ENCODE measurements at places on chromosomes 2 and 18. TPM values are rescaled to one million over a fixed set of nuclear protein-coding genes. Genes with fewer than 3 reads are reported as not detected.

DNA sequence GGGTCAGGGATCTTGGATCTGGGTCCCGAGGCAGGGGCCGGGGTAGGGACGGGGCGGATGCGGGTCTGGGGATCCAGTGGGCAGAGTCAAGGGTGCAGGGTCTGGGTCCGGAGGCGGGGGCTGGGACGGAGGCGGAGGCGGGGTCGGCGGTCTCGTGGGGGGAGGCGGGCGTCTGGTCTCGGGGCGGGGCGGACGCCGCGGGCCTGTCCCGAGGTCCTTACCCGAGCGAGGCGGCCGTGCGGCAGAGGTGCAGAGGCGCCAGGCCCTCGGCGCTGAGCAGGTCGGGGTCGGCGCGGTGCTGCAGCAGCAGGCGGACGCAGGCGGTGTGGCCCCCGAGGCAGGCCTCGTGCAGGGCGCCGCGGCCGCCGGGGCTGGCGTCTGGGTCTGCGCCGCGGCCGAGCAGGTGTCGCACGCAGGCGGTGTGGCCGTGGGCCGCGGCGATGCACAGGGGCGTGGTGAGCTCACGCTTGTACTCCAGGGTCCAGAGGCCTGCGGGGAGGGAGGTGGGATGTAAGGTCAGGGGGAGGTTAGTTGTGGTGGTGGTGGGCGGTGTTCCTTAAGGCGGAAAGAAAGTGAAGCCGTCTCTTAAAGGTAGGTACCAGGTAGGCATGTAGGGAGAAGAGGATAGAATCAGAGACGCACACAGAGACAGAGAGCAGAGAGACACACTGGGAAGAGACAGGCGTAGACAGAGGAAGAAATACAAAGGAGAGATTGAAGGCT, 26.6 kb downstream of the ASB18 start:
- H3K4me3 ChIP-seq: peak overlapping the region; percentile 12
- peaks cover 76% of the 10 kb centered on the region for H3K27me3 ChIP-seq
- peaks cover 20% of the 10 kb centered on the region for H3K4me1 ChIP-seq
- no peak for DNase-seq
- peaks cover 3% of the 10 kb centered on the region for H3K36me3 ChIP-seq

- H3K36me3 ChIP-seq: peaks cover 14% of the 10 kb centered on the region
- no peak for DNase-seq
- H3K4me3 ChIP-seq: no peak overlapping the region
- peaks cover 30% of the 10 kb centered on the region for H3K4me1 ChIP-seq
- no peaks in the 10 kb centered on the region for H3K27me3 ChIP-seq
- H3K27ac ChIP-seq: no peak overlapping the region
Observed at GRCh38 chr2:180991820-180992219, 11.4 kb downstream of the UBE2E3 start.

DNA sequence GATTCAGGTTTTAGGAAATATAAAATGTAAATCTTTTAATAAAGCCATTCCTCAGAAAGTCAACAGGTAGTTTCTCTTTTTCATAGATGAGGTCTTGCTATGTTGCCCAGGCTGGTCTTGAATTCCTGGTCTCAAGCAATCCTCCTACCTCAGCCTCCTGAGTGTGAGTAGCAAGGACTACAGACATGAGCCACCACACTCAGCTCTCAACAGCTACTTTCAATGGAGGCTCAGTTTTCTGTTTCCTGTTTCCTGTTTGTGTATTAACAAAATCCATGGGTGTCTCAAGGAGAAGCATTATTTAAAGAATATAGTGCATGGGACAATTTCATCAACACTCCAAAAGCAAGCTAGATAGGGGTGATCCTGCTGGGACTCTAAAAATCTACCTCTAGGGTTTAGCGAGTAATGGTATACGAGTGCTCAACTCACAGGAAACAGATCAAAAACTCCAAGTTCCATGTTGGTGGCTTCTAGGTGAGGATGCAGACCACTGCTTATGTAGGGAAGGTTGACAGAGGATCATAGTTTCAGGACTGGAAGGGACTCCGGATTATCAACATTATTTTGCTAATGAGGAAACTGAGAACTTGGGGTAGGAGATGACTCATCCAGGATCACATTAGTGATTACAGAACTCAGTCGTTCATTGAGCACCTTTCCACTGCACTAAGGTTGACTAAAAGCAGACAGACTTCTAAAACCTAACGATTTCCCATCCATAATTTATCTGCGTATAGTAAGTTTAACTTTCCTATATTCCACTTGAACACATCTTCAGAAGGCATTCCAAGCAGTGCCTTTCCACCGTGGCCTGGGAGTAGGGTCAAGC, 61.7 kb upstream of the WIPF1 start:
- no peaks in the 10 kb centered on the region for H3K4me1 ChIP-seq
- H3K27me3 ChIP-seq: no peaks in the 10 kb centered on the region
- H3K4me3 ChIP-seq: no peak overlapping the region
- no peak overlapping the region for H3K27ac ChIP-seq
- peaks cover 26% of the 10 kb centered on the region for H3K36me3 ChIP-seq
- DNase-seq: no peak

GRCh38 chr2:65999103-65999502, 435.8 kb upstream of the MEIS1 start:
- no peaks in the 10 kb centered on the region for H3K36me3 ChIP-seq
- no peaks in the 10 kb centered on the region for H3K27me3 ChIP-seq
- no peak for DNase-seq
- H3K27ac ChIP-seq: no peak overlapping the region

- H3K4me3 ChIP-seq: peak overlapping the region; percentile 95
- H3K36me3 ChIP-seq: no peaks in the 10 kb centered on the region
- peaks cover 23% of the 10 kb centered on the region for H3K27me3 ChIP-seq
- DNase-seq: peak; percentile 27
- H3K27ac ChIP-seq: no peak overlapping the region
- peaks cover 24% of the 10 kb centered on the region for H3K4me1 ChIP-seq
Observed at GRCh38 chr2:167293172-167293781, 405.0 kb downstream of the XIRP2 start.

The SUPT7L gene
- 32.4 TPM for total RNA-seq

The PHLPP1 gene
- 29.6 TPM for total RNA-seq

The CCDC178 gene
- 0.42 TPM for total RNA-seq

The PDE11A gene
- total RNA-seq: 0.23 TPM

The KCNG2 gene
- not detected for total RNA-seq

The LIPG gene
- total RNA-seq: 32.4 TPM

The PAX8 gene
- 0.49 TPM for total RNA-seq

The SIX2 gene
- total RNA-seq: not detected

Measured in neural crest cell (in vitro differentiated cells).